ENCODE measurements at places on chromosomes 1 and 21.

GRCh38 chr1:45348609-45348965, 8.3 kb upstream of the MUTYH start:
- peak; percentile 39 for DNase-seq

GRCh38 chr1:183212870-183213269, 26.8 kb downstream of the LAMC2 start:
- DNase-seq: no peak

DNA sequence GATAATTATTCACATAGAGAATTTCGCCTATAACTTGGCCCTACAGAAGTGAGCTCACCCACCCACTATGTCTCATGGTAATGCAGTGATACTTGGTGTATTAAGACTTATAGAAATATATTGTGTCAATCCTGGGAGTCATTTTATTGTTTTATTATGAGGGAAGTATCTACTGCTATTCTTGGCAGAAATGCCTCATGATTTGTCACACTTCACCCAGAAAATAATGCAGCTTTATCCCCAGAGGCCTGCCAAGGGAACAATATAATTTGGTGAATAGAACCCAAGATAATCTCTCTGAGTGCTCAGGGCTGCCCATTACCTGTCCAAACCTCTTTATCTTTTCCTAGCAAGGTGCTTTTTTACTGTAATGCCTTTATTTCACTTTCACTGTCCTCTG, 98.0 kb downstream of the ZP4 start:
- DNase-seq: no peak

DNA sequence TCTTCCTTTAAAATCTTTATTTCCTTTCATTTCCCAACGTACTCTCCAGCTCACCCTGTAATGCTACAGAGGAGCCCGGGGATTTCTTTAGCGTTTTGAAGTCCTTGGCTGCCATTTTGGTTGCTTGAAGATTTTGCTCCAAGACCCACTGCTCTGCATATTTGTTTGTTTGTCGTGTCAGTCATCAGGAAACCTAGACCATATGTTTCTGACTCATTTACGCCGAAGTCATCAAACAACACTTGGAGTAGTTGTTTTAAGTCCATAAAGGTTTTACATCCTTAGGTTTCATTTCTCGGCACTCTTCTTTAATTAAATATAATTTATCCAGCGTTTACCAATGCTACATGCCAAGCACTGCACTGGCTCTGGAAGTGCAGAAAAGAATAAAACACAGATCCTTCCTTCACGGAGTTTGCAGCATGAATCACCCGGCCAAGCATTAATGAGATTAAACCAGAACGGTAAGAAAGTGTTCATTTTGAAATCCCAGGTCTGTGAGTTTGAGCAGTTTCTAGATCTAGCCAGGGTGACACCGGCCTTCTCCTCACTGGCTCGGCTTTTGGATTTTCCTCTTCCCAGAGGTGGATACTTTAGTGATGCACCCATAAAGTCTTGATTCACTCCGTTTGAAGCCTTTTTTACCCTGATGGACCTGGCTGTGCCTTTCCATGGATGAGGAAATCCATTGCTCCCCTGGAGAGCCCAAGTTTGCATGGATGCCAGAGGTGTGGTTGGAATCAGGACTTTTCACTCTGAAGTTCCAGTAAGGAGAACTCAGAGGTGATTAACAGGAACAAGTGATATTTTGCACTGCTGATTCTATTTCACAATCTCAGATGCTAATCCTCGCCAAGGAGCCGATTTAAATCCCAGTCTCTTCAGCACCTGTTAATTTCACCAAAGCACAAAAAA, 109.3 kb downstream of the KAZN start:
- DNase-seq: no peak

- no peak for DNase-seq
Measured at GRCh38 chr1:10651389-10651766, 145.1 kb downstream of the CASZ1 start.

DNA sequence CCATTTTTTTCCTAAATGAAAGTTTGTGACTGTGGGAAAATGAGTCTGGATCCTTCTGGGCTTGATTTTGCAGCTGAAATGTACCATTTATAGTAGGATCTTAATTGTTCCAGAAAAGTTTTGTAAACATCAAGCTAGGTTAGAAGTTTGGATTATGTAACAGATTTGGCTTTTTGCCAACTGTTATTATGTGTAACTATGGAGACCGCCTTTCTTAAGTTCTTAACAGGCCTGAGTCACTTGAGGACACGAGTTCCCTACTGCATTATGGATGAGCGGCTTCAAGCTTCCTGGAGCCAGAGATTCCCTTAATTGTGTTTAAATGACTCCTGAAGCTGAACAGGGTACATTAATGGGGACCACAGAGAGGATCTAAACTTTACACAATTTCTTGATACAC, 22.2 kb downstream of the SLC25A33 start:
- peak; percentile 97 for DNase-seq

DNA sequence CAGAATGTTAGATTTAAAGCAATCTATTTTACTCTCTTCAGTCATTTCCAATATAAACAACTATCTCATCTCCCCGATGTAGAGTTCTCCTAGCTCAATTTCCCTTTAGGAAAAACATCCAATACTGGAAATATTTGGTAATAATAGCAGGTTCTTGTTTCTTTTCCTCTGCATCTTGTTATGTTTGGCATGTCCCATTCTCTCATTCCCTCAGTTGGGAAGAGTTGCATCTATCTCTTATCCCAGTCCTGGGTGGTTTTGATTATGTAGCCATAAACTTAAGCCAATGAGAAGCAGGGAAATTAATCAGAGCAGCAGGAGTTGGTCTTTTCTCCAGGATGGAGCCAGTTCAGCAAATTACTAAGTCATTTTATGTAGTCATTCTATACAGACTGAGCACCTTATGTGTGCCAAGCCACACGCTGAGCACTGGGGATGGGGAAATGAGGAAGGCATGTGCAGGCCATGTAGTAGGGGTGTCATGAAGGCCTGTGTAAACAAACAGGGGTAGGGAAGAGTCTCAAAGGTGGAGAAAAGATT, 418.2 kb upstream of the NFIA start:
- no peak for DNase-seq

GRCh38 chr1:221837896-221838295, 96.0 kb upstream of the DUSP10 start:
- DNase-seq: no peak

DNA sequence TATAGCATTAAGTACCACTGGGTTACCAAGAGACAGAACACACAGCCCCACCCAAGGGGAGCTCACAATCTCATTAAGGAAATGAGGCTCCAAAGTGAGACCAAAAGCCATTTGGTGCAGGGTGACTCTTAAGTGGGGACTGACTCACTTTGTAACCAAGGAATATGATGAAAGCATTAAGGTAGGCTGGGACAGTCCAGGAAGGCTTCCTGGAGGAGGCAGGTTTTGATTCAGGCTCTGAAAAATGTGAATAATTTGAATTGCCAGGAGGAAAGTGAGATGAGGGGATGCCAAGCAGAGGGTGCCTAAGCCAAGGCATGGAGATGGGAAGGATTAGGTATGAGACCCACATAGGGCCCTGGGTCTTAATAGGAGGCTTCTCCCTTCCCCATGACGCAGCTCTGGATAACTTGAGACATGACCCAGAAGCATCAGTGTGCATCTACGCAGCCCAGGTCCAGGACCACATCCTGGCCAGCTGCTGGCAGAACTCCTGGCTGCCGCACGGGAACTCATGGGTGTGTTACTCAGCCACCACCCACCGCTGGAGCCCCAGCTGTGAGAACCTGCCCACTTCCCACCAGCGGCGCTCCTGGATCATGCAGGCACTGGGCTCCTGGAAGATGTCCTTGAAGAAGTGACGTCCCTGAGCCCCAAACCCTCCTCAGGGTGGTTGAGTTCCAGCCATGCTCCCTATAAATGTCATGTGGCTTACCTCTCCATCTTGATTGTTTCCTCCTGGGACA, 5.9 kb upstream of the TTC4 start:
- no peak for DNase-seq

DNA sequence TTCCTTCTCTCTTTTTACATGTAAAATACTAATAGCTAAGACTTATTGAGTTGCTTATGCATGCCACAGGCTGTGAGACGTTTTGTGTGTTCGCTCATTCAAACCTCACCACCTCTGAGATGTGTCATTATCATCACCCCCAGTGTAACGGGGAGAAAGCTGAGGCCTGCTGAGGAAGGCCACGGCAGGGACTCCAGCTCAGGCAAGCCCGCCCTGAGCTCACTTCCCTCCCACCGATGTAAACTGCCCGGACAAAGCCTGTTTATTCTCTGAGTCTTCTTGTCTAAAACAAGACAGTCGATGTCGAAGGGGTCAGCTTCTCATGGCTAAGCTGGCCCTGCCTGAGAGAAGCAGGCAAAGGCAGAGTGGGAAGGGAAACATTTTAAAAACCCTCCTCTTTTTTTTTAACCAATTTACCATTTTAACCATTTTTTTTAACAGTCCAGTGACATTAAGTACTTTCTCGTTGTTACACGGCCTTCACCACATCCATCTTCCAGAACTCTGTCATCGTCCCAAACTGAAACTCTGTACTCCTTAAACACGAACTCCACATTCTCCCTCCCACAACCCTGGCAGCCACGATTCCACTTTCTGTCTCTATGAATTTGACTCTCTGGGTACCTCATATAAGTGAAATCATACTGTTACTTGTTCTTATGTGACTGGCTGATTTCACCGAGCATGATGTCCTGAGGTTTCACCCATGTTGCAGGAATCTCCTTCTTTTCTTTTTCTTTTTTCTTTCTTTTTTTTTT, 204.8 kb upstream of the GALNT2 start:
- peak; percentile 30 for DNase-seq

DNA sequence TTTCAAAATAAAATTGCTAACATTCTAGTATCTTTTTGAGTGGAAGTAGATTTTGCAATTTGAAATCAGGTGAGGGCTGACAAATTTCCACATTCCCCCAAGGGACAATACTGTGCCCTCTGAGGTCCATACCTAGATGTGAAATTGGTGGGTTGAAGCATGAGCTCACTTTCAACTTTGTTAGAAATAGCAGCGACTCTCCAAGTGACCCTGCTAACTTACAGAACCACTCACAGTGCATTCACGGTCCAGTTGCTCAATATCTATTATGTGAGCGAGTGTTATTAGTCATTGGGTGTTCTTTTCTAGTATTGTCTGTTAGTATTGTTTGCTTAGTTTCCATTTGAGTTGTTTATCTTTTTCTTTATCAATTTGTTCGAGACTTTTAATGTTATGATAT, 53.6 kb upstream of the ASB17 start:
- DNase-seq: peak; percentile 6

GRCh38 chr1:7108251-7108650, 323.0 kb downstream of the CAMTA1 start:
- DNase-seq: no peak

DNA sequence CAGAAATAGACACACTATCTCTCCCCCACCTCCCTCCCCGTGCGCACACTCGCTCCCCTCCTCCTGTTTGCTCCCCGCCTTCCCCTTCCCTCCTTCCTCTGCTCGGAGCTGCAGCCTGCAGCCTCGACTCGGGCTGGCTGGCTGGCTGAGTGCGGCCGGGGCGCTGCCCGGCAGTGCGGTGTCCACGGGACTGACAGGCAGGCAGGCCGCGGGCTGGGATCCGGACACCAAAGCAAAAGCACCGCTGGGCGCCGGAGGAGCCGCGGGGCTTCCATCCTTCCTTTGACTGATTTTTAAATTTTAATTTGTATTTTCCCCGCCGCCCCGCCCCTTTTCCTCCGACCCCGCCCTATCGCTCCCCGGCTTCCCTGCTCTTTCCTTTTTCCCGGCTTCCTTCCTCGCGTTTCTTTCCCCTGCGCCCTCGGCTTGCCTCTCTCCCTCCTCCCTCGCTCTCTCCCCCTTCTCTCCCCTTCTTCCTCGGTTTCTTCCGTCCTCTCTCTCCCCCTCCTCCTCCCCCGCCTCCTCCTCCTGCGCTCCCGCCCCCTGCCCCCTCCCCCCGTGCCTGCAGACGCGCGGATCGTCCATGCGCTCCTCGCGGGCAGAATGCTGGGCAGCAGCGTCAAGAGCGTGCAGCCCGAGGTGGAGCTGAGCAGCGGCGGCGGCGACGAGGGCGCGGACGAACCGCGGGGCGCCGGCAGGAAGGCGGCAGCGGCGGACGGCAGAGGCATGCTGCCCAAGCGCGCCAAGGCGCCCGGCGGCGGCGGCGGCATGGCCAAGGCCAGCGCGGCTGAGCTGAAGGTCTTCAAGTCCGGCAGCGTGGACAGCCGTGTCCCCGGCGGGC, 109.4 kb downstream of the NAV1 start:
- peak; percentile 76 for DNase-seq

- DNase-seq: peak; percentile 54
Measured at GRCh38 chr1:66350001-66350547, 183.9 kb upstream of the SGIP1 start.

GRCh38 chr1:199867601-199868000, 159.9 kb upstream of the NR5A2 start:
- DNase-seq: peak; percentile 57

GRCh38 chr1:32464716-32465577, at the start of gene ZBTB8B:
Gene ZBTB8B, plus strand, starts transcription at chr1:32465072. Its CDS starts 5,553 bp downstream, at chr1:32470625.
- peak; percentile 43 for DNase-seq
